Mesangial cell (primary cell): ENCODE measurements at places on chromosomes 4 and X. TPM values are rescaled to one million over a fixed set of nuclear protein-coding genes. Genes with fewer than 3 reads are reported as not detected.

The NEUROG2 gene
- total RNA-seq, result not detected in 2 replicates

The PABPC5 gene
- 0.16 and 0.76 TPM in 2 replicates for total RNA-seq

The PPP3CA gene
- 21.2 and 23.5 TPM in 2 replicates for total RNA-seq

The TCEAL5 gene
- not detected in 2 replicates for total RNA-seq

The PRKG2 gene
- total RNA-seq, result 0.63 and 1.8 TPM in 2 replicates

The HSD17B13 gene
- not detected in 2 replicates for total RNA-seq

The GTPBP6 gene
- 47.3 and 48.4 TPM in 2 replicates for total RNA-seq

The LONRF3 gene
- total RNA-seq, result 1.6 and 1.9 TPM in 2 replicates

The CLIC2 gene
- not detected in 2 replicates for total RNA-seq

The CYSLTR1 gene
- total RNA-seq, result under 0.01 TPM in 1 of 2 replicates, not detected in the other

The UFSP2 gene
- 21.5 and 24.2 TPM in 2 replicates for total RNA-seq

The MAGEB17 gene
- not detected in 2 replicates for total RNA-seq

The NKX6-1 gene
- not detected in 2 replicates for total RNA-seq

The SSX2B gene
- not detected in 2 replicates for total RNA-seq

The CNGA2 gene
- total RNA-seq, result not detected in 2 replicates

The KIF4A gene
- 0.76 and 23.8 TPM in 2 replicates for total RNA-seq

The POLN gene
- total RNA-seq, result 0.16 and 0.38 TPM in 2 replicates

The NPY1R gene
- 2.8 and 38.8 TPM in 2 replicates for total RNA-seq

The UCP1 gene
- not detected in 2 replicates for total RNA-seq

The SPANXC gene
- total RNA-seq, result not detected in 2 replicates

The TRIM2 gene
- 16.6 and 33.8 TPM in 2 replicates for total RNA-seq

The GAGE2A gene
- not detected in 2 replicates for total RNA-seq

The GNRHR gene
- total RNA-seq, result not detected in 2 replicates

The PABPC1L2A gene
- total RNA-seq, result not detected in 2 replicates

The SPARCL1 gene
- not detected in 2 replicates for total RNA-seq

The KIT gene
- 0.38 and 0.49 TPM in 2 replicates for total RNA-seq

The IL13RA2 gene
- total RNA-seq, result not detected in 2 replicates

The SLC9B1 gene
- total RNA-seq, result not detected in 2 replicates

The SORBS2 gene
- 3.7 and 21.6 TPM in 2 replicates for total RNA-seq

The PGAM4 gene
- total RNA-seq, result not detected in 2 replicates

The ZNF630 gene
- 0.33 and 1.0 TPM in 2 replicates for total RNA-seq

The LDB2 gene
- 0.33 and 3.2 TPM in 2 replicates for total RNA-seq

The DMRTC1 gene
- total RNA-seq, result not detected in 2 replicates

The F11 gene
- total RNA-seq, result not detected in 2 replicates

The JCHAIN gene
- total RNA-seq, result not detected in 2 replicates

The F9 gene
- total RNA-seq, result not detected in 2 replicates
